NCI-H446 (cell line): ENCODE measurements at places on chromosomes 2 and 18.
A peak's percentile ranks its signal among the peaks of the same experiment; 100 is the strongest.

- no peak for DNase-seq
Measured at GRCh38 chr2:3689998-3690748, 13.2 kb upstream of the DCDC2C start.

DNA sequence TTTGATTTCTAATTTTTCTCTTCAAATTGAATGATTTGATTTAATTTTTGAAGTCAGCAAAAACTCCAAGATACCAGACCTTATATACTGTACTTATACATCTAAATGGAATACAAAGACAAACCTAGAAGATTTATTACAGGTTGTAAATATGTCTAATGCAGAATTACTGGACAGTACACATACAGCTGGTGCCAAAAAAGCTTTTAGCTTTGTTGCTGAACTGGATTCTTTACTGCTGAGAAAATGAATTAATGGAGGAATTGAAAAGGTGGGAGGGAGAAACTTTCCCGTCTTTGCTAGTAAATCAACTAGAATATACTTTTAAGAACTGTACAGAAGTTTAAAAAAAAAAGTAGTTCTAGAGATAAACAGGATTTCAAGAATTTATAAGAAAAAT, 17.5 kb downstream of the C1D start:
- no peak for DNase-seq

- DNase-seq = no peak
Measured at GRCh38 chr2:220936641-220937197, 635.4 kb downstream of the EPHA4 start.

DNA sequence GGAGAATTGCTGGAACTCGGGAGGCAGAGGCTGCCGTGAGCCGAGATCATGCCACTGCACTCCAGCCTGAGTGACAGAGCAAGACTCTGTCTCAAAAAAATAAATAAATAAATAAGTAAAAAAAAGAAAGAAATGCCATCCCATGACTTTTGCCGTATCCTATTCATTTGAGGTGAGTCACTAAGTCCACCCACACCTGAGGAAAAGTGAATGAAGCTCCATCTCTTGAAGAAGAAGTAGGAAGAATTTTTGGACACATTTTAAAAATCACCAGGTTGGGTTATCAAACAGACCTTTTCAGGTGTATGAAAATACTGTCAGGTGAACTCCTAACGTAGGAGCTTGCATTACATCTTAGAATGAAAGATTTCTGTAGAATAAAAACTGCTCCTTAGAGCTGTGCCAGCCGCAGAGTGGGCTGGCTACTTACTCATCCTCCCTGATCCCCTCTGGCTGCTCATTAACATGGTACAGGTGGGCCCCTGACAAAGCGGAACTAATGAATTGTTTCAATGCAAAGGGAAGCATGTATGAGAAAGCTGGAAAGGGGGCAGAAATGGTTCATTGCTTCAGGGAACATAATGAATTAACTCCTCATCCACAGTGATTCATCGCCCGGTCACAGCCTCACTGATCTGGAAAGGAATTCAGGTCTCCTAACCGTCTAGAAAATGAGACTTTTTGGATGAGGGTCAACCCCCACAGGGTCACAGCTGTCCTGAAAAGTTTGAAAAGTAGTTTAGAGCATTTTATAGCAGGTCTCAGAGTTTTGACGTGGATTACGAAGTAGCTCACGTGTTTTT, 191.4 kb downstream of the SPP2 start:
- no peak for DNase-seq

GRCh38 chr2:104378853-104379374, 475.0 kb upstream of the POU3F3 start:
- DNase-seq = peak; percentile 43

DNA sequence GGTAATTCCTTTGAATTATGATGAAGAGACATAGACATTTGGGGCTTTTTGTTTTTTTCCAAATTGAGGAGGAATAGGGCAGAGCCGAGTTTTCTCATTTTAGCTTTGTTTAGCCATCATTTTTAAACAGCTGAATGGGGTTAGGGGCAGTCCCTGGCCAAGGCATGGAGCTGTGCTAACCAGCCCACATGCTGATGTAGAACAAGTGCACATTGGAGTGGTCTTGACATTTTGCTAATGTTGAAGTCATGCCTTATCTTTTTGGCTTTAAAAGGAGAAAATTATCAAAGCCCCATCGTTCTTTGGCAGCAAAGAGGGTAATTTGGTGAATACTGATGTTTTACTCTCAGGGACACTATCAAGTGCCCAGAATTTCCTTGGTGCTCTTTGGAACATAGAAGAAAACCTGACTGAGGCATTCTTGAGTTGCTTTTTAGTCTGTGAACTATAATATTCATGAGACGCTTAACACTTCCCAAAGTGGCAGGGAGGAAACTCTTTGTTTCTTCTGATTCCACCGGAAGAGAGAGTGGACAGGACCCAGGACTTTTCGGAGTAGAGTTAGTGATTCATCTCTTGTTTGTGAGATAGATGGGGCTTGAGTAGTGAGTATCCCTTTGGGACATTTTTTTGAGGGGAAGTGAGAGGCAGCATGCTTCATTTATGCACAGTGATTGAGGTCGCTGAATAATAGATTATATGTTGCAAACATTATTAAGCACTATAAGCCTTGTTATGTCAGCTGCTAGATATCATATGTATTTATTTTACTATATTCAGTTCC, 45.0 kb downstream of the MTA3 start:
- DNase-seq = no peak

GRCh38 chr2:158610059-158610458, 153.3 kb downstream of the PKP4 start:
- no peak for DNase-seq

- no peak for DNase-seq
Measured at GRCh38 chr2:160332318-160332717, 132.2 kb upstream of the ITGB6 start.

DNA sequence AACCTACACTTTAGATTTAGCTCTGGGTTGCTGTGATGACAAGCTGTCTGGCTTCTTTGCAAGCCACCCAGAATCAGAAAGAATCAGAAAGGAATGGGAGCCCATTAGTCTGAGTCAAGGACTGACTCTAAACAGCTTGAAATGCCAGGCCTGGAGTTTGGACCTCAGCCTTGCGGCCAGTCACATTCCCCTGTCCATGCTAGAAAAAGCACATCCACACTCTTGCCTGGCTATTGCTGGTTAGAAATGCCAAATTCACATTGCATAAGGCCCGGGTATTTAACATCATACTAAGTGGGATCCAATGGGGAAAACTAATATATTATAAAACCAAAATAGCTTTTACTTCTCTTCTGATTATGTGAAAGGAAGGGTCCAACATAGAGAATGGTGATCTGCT, 756.8 kb upstream of the KLHL29 start:
- no peak for DNase-seq

- DNase-seq = no peak
Measured at GRCh38 chr2:86147793-86148192, 41.8 kb downstream of the PTCD3 start.
